Activated T-helper 17 cell treated with anti-CD3 and anti-CD28 coated beads, Interleukin-2, amount 50 U/mL, for 72 hours (primary cell): ENCODE measurements at places on chromosomes 11 and 22. TPM values are rescaled to one million over a fixed set of nuclear protein-coding genes. Genes with fewer than 3 reads are reported as not detected.

DNA sequence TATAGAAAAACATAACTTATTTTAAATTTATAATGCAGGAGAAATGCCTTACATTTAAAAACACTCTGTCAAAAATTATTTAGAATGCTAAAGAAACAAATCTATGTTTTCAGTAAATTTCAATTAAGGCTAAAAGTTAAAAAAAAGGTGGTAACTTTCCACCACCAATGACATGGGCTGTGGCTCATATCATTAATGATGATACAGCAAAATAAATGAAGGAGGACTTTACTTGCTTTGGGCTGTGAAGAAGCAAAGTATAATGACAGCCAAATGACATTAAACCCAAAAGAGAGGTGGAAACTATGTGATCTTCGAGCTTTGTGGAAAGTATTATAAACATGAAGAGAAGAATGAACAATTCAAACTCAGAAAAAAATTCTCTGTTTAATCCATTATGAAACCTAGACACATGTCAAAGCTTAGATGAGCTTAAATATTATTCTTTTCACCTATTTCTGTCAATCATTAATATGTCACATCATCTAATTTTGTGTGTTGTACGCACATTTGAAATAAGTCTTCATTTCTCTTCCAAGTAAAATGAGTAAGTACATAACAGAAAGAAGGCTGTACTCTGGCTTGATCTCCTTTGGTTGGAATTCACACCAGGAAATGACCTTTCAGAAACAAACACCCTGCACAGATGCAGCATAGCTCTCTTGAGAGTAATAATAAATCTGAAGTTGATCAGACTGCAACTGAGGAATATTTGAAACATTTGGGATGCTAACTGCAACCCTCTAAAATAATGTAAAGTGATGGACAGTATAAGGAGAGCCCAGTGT lies 265.8 kb downstream of the TTC28 start:
- no peak for ATAC-seq

The PGGHG gene
- total RNA-seq = 31.7 TPM

The CLDN5 gene
- total RNA-seq = not detected

GRCh38 chr22:47963660-47964059 lies 1201.2 kb downstream of the TBC1D22A start:
- ATAC-seq = no peak

The KCNJ11 gene
- total RNA-seq = not detected

- no peak for ATAC-seq
These were observed 254.0 kb upstream of the NARS2 start for GRCh38 chr11:78828676-78829075.

GRCh38 chr11:134350381-134350780 lies 18.6 kb downstream of the GLB1L2 start:
- no peak for ATAC-seq

- no peak for ATAC-seq
These were observed 212.5 kb downstream of the TBC1D22A start for GRCh38 chr22:46974631-46975585.

DNA sequence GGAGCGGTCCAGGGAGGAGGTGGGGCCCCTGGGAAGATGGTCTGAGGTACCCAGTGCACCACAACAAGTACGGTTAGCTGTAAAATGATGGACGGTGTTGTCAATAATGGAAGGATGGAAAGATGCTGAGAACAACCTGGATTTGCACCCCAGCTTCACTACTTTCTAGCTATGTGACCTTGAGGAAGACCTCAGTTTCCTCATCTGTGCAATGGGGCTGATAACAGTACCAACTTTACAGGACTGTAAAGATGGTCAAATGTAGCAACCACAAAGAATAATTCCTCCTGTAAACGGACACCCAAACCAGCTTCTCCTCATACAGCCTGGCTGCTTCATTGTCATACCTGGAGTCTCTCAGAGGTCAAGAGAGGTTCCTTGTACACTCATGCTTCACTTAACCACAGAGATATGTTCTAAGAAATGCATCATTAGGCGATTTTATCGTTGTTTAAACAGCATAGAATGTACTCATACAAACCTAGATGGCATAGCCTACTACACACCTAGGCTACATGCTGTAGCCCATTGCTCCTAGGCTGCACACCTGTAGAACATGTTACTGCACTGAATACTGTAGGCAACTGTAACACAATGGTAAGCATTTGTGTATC lies 65.5 kb upstream of the LMO2 start:
- no peak for ATAC-seq

- ATAC-seq = no peak
These were observed 3.7 kb downstream of the NAGA start for GRCh38 chr22:42066937-42067336.

The MRGPRX4 gene
- total RNA-seq = not detected
